H1 (cell line): ENCODE measurements at places on chromosomes 16 and 17.

GRCh38 chr16:54977211-54977610 lies 46.5 kb downstream of the IRX5 start:
- no peak overlapping the region for H3K27ac ChIP-seq
- no peaks in the 10 kb centered on the region for H3K27me3 ChIP-seq
- DNase-seq = no peak

GRCh38 chr17:39757931-39758873 lies 20.5 kb downstream of the GRB7 start:
- no peak overlapping the region for H3K27ac ChIP-seq
- peaks cover 7% of the 10 kb centered on the region; the same call in 1 of the 2 replicates for H3K4me1 ChIP-seq
- no peaks in the 10 kb centered on the region for H3K36me3 ChIP-seq

GRCh38 chr16:71762186-71762585 lies 37.7 kb upstream of the PHLPP2 start:
- no peak for DNase-seq
- H3K4me3 ChIP-seq = no peak overlapping the region

DNA sequence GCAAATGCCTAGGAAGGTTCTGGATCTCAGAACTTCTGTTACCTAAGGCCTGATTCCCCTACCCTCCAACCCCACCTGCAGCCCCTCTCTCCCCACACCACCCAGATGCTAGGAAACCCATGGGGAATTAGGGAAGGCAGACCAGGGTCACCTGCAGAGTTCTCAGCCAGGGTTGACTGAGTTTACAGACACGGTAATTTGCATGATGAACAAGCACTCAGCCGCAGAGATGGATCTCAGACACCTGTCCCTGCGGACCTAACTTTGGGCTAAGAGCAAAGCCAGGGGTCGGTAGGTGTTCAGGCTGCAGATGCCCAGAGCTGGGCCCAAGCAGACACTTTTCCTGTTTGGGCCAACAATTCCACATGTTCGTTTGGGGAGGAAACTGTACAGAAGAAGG lies 2.9 kb downstream of the ABI3 start:
- no peak overlapping the region for H3K27ac ChIP-seq
- no peaks in the 10 kb centered on the region for H3K27me3 ChIP-seq
- no peak for DNase-seq
- H3K36me3 ChIP-seq = no peaks in the 10 kb centered on the region
- peaks cover 14% of the 10 kb centered on the region for H3K4me1 ChIP-seq
- H3K4me3 ChIP-seq = no peak overlapping the region

- no peaks in the 10 kb centered on the region for H3K36me3 ChIP-seq
- H3K4me1 ChIP-seq = peaks cover 11% of the 10 kb centered on the region
- no peak for DNase-seq
- no peaks in the 10 kb centered on the region; the same call in 1 of the 2 replicates for H3K27me3 ChIP-seq
- no peak overlapping the region for H3K4me3 ChIP-seq
These were observed 88.6 kb upstream of the BRD7 start for GRCh38 chr16:50457423-50457822.

DNA sequence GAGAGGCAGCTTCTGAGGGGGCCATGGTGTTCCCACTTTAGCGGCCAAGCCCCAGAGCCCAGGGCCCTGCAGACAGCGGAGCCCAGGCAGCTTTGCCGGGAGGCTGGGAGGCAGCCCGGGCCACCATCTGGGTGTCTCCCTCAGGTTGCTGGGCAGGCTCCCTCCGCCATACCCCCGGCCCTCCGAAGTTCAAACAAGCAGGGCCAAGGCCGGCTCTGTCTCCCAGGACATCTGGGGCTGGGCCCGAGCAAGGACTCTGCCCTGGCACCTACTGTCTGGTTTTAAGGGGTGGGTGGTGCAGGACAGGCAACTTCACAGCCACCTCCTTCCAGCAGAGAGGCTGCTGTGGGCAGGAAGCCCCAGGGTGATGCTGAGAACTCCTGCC lies 2.6 kb downstream of the DUS1L start:
- H3K4me1 ChIP-seq = peaks cover 5% of the 10 kb centered on the region
- H3K36me3 ChIP-seq = peaks cover 8% of the 10 kb centered on the region; the same call in 1 of the 2 replicates
- H3K27ac ChIP-seq = no peak overlapping the region
- H3K4me3 ChIP-seq = no peak overlapping the region
- no peaks in the 10 kb centered on the region for H3K27me3 ChIP-seq

GRCh38 chr17:6668727-6669425 lies 17.3 kb downstream of the C17orf100 start:
- peaks cover 2% of the 10 kb centered on the region; the same call in 1 of the 2 replicates for H3K4me1 ChIP-seq
- H3K36me3 ChIP-seq = no peaks in the 10 kb centered on the region
- H3K27ac ChIP-seq = no peak overlapping the region
- no peak overlapping the region for H3K4me3 ChIP-seq
- no peak for DNase-seq
- peaks cover 6% of the 10 kb centered on the region for H3K27me3 ChIP-seq

GRCh38 chr16:48057048-48057447 lies 98.7 kb downstream of the ABCC12 start:
- DNase-seq = no peak
- no peak overlapping the region for H3K4me3 ChIP-seq
- no peaks in the 10 kb centered on the region for H3K27me3 ChIP-seq
- no peaks in the 10 kb centered on the region for H3K36me3 ChIP-seq
- H3K27ac ChIP-seq = no peak overlapping the region

DNA sequence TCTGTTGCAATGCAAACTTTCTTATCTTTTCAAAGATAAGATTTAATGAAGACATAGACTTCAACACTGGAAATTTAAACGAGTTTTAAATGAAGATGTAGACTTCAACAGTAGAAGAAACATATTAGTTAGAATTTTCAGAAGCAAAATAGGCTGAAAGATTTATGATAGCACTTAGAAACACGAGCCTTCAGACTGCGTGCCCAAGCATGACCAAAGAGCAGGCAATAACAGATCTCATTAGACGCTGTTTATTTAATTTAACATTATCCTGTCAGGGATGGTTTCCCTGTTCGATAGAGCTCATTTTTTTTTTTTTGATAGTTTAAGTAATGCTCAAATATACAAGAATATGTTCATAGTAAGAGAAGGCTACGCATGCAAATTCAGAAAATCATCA lies 604.7 kb upstream of the SOX9 start:
- no peaks in the 10 kb centered on the region for H3K36me3 ChIP-seq
- H3K4me3 ChIP-seq = no peak overlapping the region
- H3K4me1 ChIP-seq = no peaks in the 10 kb centered on the region
- DNase-seq = no peak

GRCh38 chr16:19094542-19095365 lies 19.0 kb upstream of the ITPRIPL2 start:
- H3K4me1 ChIP-seq = no peaks in the 10 kb centered on the region
- no peak for DNase-seq
- H3K4me3 ChIP-seq = no peak overlapping the region
- no peaks in the 10 kb centered on the region for H3K27me3 ChIP-seq
- H3K36me3 ChIP-seq = no peaks in the 10 kb centered on the region

GRCh38 chr17:7042501-7043181 lies 1.3 kb downstream of the SLC16A11 start:
- H3K4me1 ChIP-seq = peaks cover 18% of the 10 kb centered on the region
- no peaks in the 10 kb centered on the region for H3K36me3 ChIP-seq
- DNase-seq = peak; percentile 75
- peaks cover 32% of the 10 kb centered on the region for H3K27me3 ChIP-seq

DNA sequence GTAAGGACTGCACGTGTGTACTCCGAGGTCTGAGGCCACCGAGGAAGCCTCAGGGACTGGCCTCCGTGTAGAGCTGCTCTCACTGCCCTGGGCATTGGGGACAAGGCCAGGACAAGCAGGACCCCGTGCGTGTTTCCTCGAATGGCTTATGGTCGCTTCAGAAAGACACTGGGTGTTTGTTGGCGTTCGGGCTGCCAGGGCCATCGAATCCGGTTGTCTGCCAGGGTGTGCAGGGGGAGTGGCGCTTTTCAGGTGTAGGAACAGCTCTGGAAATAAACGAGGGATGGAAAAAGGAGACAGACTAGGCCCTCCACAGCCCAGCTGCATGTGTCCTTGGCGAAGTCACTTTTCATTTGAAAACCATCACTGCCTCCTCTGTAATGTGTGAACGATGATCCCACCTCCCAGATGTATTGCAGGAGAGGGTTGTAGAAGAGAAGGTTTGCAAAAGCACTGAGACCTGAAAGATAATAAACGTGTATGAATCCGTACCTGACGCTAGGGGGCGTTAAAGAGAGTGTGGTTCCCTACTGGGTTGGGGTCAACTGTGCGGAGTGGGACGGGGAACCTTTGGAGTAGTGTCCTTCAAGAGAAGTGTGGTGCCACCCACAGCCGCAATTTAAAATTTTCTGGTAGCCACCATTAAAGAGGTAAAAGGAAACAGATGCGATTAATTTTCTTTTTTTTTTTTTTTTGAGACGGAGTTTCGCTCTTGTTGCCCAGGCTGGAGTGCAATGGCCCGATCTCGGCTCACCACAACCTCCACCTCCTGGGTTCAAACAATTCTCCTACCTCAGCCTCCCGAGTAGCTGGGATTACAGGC lies 2.1 kb upstream of the ZSCAN10 start:
- H3K27me3 ChIP-seq = no peaks in the 10 kb centered on the region
- DNase-seq = no peak
- H3K36me3 ChIP-seq = no peaks in the 10 kb centered on the region
- H3K27ac ChIP-seq = peak overlapping the region; percentile 32; the same call in 1 of the 2 replicates
- no peak overlapping the region for H3K4me3 ChIP-seq
- H3K4me1 ChIP-seq = peaks cover 29% of the 10 kb centered on the region

DNA sequence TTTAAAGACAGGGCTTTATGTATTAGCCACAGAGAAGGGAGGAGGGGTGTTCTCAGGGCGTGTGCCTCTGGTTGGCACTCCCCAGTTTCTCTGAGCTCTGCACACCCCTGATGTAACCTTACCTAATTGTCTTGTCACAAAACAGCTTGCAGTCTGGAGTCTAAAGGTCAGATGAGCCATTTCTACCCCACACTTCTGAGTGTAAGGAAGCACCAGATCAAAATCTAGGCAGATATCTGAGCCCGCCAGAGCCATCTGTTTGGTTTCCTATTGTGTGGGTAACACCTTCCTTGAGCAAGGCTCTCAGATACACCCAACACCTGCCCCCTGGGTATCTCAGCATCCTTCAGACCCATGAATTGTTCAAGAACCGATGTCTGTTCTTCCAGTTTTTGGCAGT lies 15.5 kb downstream of the CDH1 start:
- H3K27ac ChIP-seq = no peak overlapping the region
- no peak for DNase-seq
- no peaks in the 10 kb centered on the region for H3K27me3 ChIP-seq
- peaks cover 5% of the 10 kb centered on the region for H3K4me1 ChIP-seq
- no peak overlapping the region for H3K4me3 ChIP-seq
- no peaks in the 10 kb centered on the region for H3K36me3 ChIP-seq

DNA sequence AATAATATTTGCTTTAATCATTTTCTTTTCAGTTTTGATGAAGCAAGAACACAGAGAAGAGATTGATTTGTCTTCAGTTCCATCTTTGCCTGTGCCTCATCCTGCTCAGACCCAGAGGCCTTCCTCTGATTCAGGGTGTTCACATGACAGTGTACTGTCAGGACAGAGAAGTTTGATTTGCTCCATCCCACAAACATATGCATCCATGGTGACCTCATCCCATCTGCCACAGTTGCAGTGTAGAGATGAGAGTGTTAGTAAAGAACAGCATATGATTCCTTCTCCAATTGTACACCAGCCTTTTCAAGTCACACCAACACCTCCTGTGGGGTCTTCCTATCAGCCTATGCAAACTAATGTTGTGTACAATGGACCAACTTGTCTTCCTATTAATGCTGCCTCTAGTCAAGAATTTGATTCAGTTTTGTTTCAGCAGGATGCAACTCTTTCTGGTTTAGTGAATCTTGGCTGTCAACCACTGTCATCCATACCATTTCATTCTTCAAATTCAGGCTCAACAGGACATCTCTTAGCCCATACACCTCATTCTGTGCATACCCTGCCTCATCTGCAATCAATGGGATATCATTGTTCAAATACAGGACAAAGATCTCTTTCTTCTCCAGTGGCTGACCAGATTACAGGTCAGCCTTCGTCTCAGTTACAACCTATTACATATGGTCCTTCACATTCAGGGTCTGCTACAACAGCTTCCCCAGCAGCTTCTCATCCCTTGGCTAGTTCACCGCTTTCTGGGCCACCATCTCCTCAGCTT lies 45.0 kb downstream of the ESRP2 start:
- no peaks in the 10 kb centered on the region for H3K27me3 ChIP-seq
- H3K4me3 ChIP-seq = no peak overlapping the region
- H3K36me3 ChIP-seq = peaks cover 9% of the 10 kb centered on the region
- DNase-seq = no peak
- H3K27ac ChIP-seq = no peak overlapping the region

DNA sequence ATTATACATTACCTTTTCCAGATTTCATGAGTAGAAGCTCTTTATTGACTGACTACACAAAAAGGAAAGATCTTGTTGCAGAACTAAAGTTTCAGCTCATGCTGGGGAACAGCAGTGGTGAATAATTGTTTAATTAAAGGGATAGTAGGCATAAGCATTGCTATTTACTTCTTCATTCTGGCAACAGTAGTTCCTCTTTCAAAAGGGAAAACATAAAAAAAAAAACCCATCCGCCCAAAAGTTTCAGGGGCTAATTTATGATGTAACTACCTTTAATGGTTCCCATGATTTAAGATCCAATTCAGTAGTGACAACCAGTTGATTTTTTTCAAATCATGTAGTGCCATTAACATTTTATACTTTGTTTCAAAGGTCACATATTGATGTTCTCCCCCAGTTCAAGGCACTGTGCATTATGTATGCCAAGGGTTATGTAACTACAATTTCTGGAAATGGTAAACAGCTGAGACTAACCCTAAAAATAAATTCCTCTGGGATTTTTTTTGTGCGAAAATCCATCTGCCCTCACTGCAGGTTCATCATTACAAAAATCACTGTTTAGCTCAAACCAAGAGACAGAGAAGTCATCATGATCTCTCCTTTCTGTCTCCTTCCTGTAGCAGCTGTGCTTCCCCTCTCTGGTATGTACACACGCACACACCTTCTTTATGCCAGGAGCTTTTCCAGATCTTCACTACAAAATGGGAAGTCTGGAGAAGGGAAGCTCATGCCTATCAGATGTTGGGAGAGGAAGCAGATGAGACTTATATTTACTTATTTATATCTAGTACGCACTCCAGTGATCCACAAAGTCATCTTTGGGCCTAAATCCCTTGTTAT lies 2.2 kb upstream of the PHLPP2 start:
- H3K27me3 ChIP-seq = no peaks in the 10 kb centered on the region; the same call in 1 of the 2 replicates
- no peak for DNase-seq
- peaks cover under 1% of the 10 kb centered on the region; the same call in 1 of the 2 replicates for H3K36me3 ChIP-seq
- H3K4me3 ChIP-seq = no peak overlapping the region

DNA sequence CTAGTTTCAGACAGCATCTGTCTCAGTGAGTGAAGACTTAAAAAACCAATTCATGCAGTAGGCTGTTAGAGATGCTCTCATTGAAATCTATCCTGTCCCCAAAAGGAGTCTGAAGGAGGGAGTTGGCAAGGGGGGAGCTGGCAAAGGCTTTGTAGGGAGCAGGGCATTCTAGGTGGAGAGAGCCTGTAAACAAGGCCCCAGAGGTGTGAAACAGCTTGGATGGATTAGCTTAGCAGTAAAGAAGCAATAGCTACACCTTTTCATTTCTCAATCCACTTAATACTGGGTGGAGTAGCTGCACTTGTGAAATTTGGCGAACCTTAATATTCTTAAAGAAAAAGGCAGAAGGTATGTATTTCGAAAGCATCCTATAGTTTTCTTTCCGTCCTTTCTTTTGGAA lies 61.8 kb downstream of the KSR1 start:
- no peak overlapping the region for H3K27ac ChIP-seq
- no peak overlapping the region for H3K4me3 ChIP-seq
- no peak for DNase-seq
- no peaks in the 10 kb centered on the region for H3K27me3 ChIP-seq
- peaks cover 34% of the 10 kb centered on the region for H3K4me1 ChIP-seq
- H3K36me3 ChIP-seq = no peaks in the 10 kb centered on the region

GRCh38 chr17:53655591-53655990 lies 167.1 kb upstream of the KIF2B start:
- no peaks in the 10 kb centered on the region for H3K27me3 ChIP-seq
- H3K4me1 ChIP-seq = no peaks in the 10 kb centered on the region
- no peak overlapping the region for H3K27ac ChIP-seq
- DNase-seq = no peak
- no peaks in the 10 kb centered on the region for H3K36me3 ChIP-seq
